Stimulated activated CD4-positive, alpha-beta T cell treated with anti-CD3 and anti-CD28 coated beads, Interleukin-1b, Interleukin-23, amount 100 ng/mL, for 1 hour (primary cell): ENCODE measurements at places on chromosomes 6 and 20.

DNA sequence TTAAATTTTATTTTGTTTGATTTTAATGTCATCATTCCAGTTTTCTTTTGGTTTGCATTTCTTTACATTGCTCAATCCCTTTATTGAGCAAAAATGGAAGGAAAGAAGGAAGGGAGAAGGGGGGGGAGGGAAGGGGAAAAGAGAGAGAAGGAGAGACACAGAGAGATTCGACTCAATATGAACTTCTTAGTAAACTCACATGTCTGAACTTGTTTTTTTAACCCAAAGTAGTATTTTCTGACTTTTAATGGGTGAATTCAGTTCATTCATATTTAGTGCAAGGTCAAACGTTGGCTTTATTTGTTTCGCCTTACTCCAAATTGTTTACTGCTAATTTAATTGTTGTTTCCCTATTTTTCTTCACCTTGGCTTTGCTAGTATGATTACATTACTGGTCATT is 278.6 kb downstream of the COL12A1 start:
- DNase-seq, result no peak

DNA sequence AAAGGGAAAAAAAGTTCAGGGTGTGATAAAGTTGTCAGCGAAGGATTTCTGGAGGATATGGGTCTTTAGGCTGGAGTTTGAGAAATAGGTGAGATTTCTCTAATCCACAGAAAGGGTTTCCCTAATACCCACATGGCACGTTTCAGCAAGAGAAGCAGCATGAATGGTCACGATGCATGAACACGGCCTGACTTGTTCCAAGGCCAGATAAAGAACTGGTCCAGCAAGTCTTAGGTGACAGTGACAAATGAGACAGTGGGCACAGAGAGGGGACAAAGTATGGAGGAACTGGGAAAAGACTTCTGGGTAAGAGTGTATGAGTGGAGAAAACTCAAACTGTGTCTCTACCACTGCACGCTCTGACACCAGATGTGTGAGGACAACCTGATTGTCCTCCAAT is 262.0 kb upstream of the FOXQ1 start:
- DNase-seq, result no peak

DNA sequence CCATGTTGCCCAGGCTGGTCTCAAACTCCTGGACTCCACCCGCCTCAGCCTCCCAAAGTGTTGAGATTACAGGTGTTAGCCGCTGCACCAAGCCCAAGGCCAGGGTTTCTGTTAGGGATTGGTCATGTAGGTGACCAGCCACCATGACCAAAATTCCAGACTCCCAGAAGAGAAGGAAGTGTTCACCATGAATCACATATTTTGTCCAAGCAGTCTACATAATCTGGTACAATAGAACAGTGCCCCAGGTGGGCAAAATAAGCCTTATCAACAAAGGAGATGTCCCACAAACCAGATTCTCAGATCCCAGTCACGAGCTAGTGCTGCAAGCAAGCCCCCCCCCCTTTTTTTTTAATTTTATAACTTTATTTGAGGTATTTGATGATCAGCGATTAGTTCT is 20.0 kb downstream of the ZNF341 start:
- DNase-seq, result no peak

DNA sequence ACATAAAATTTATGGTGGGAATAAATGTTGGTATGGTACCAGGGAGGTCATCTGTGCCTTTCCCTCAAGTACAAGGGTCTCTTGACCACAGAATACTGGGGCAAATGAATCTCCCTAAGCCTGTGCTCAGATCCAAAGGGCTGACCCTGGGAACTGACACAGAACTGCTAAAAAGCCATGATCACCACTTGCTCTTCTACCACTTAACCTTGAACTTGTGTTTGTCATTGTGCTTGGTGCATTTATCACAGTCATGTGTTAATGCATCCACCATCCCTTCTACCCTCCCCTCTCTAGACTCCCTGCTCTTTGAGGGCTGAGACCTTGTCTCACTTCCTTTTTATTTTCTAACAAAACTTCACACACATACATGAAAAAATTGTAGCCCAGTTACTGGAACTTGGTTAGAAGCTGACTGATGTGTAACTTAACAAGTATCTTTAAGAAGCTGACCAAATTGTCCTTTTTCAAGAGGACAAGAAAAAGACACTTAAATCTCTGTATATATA is 46.1 kb upstream of the PBOV1 start:
- no peak for DNase-seq
